ENCODE measurements at places on chromosomes 12 and 14. TPM values are rescaled to one million over a fixed set of nuclear protein-coding genes. Genes with fewer than 3 reads are reported as not detected.

RAPGEF3 gene
- 3.7 TPM for total RNA-seq

KRT78 gene
- 29.1 TPM for total RNA-seq

HOMEZ gene
- total RNA-seq: 19.5 TPM

PTPRR gene
- total RNA-seq: 0.95 TPM

KCNH5 gene
- total RNA-seq: 0.88 TPM

GRIP1 gene
- 18.5 TPM for total RNA-seq

GRCh38 chr12:47844264-47845019 is 24.7 kb upstream of the HDAC7 start:
- DNase-seq: no peak
- H3K4me3 ChIP-seq: no peak overlapping the region
- H3K36me3 ChIP-seq: no peaks in the 10 kb centered on the region
- H3K27ac ChIP-seq: no peak overlapping the region

GRCh38 chr12:115213538-115214016 is 529.6 kb upstream of the TBX3 start:
- no peak overlapping the region for H3K4me3 ChIP-seq
- DNase-seq: no peak
- H3K27me3 ChIP-seq: no peaks in the 10 kb centered on the region
- H3K27ac ChIP-seq: no peak overlapping the region
- no peaks in the 10 kb centered on the region for H3K36me3 ChIP-seq

GRCh38 chr14:69129264-69129880 is 23.5 kb downstream of the DCAF5 start:
- no peak for DNase-seq
- no peaks in the 10 kb centered on the region for H3K27me3 ChIP-seq
- no peaks in the 10 kb centered on the region for H3K36me3 ChIP-seq
- H3K27ac ChIP-seq: peak overlapping the region; percentile 26
- H3K4me1 ChIP-seq: peaks cover 27% of the 10 kb centered on the region
- H3K4me3 ChIP-seq: no peak overlapping the region

- no peaks in the 10 kb centered on the region for H3K36me3 ChIP-seq
- H3K27ac ChIP-seq: no peak overlapping the region
- H3K4me1 ChIP-seq: no peaks in the 10 kb centered on the region
- H3K4me3 ChIP-seq: no peak overlapping the region
Measured at GRCh38 chr12:116577154-116577561, 18.0 kb downstream of the MAP1LC3B2 start.

GRCh38 chr14:69960296-69960695 is 81.1 kb downstream of the SMOC1 start:
- no peaks in the 10 kb centered on the region for H3K36me3 ChIP-seq
- H3K4me1 ChIP-seq: peaks cover 4% of the 10 kb centered on the region
- H3K4me3 ChIP-seq: no peak overlapping the region
- no peak for DNase-seq

GRCh38 chr12:106760184-106760531 is 14.3 kb upstream of the RIC8B start:
- H3K4me1 ChIP-seq: peaks cover 27% of the 10 kb centered on the region
- H3K27ac ChIP-seq: peak overlapping the region; percentile 43
- no peaks in the 10 kb centered on the region for H3K27me3 ChIP-seq

Data from type B pancreatic cell (in vitro differentiated cells).